ENCODE measurements at places on chromosomes 4 and X.

DNA sequence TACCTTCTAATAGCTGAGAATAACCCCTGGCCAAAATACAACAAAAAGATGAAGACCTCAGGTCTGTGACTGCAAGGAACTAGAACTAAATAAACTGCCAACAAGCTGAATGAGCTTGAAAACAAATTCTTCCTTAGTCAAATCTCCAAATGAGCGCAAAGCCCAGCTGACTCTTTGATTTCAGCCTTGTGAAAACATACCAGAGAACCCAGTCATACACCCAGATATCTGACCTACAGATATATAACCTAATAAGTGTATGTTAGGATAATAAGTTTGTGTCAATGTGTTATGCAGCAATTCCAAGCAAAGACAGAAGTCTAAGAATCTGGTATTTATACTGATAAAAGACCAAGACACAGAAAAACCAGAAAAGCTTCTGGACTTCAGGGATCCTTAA lies 38.0 kb upstream of the ADGRL3 start:
- DNase-seq = no peak

DNA sequence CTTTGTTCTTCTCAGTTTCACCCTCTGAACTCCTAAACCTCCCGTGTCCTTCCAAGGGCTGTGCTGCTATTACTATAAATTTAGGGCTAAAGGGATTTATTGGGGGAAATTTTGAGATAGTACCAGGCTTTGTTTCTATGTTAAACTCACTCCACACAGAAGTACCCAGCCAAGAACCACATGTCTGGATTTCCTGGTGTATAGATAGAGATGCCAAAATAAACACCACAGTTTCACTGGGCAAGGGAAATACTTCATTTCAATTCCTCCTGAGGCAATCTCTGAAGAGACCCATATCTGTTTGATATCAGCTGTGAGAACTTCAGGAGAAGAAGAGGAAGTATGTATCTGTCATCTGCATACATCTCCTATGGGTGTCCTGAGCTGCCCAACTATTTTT lies 21.7 kb upstream of the CLNK start:
- no peak for DNase-seq

GRCh38 chr4:39541987-39542610 lies 14.9 kb upstream of the UGDH start:
- DNase-seq = no peak

DNA sequence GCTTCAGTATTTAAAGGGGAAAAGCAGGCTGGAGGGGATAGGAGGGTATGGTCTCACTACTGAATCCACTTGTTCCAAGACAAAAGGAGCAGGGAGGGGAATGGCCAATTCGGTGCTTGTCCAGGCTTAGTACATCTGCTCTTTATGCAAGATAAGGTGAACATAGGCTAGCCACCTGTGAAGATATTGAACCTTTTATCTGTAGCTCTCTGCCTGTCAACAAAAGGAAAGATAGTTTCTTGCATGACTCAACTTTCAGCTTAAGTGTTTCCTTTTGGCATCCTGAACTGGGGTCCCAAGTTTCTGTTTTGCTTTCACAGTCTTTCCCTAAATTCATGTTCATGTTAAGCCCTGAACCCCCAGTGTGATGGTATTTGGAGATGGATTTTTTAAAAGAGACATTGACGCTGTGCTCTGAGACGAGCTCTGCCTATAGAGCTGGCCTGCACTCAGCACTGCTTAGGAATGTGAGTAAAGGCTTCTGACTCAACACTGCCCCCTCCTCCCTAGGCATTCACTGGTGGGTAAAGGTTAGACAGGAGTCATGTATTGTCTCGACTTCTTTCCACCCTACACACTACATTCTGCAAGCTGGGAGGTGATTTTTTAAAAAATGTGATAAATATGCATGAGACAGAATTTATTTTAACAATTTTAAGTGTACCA lies 28.2 kb downstream of the FAM149A start:
- peak; percentile 88 for DNase-seq

DNA sequence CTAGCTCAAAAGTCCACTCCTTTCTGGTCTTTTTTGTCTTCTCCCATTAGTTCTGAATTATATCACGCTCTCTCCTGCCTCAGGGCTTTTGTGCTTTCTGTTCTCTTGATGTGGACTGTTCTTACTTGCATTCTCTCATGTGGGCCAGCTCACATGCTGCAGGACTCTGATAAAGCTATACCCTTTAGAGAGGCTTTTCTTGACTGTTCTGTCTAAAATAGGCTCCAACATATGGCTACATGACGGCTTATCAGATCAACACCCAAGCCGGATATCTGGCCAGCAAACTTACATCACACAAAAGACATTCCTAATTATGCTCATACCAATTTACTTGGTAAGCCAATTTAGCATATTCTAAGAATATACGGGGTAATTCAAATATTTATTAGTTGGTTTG lies 1494.5 kb downstream of the TECRL start:
- peak; percentile 59 for DNase-seq

DNA sequence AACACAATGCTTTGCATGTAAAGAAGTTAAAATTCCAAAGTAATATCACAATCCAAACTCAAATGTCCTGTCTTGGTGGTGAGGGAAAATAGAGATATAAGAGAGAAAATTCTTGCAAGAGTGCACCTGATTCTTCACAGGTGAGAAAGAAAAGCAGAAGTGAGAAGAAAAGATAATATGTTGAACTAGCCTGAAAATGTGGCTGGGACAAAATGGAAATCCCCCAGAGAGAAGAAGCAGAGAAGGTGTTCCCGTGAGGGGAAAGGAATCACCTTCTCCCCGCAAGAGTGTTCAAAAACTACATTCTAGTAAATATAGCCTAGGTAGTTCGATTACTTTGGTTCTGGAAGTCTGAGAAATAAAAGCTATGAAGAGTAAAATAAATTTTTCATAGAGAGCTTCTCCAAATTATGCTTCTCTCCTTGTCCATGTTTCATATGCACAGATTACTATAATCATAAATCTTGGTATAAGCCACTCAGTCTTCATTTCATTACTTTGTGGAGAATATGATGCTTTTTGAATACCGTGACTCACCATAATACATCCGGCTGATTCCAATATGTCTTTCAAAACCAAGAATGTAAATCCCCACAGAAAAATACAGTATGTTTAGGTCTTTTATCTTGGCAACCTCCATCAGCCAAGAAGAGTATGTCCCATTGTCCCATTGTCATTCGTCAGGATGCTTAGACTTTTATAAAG lies 63.1 kb downstream of the COX18 start:
- no peak for DNase-seq

DNA sequence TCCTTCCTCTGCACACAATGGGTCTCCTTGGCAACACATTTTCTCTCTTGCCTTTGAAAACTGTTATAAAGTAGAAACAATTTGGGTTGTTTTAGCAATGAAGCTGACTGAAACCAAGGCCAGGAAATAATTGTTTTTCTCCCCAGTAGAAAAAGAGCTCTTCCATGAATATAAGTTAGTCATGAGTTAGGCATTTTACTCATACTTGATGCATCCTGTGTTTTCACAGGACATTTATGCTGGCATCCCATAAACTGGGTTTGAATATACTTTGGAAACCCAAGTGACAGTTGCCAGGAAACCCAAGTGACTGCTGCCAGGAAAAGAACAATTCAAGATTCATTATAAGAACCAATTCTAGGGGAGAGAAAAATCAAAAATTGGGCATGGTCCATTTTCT lies 128.6 kb upstream of the NPY2R start:
- no peak for DNase-seq

DNA sequence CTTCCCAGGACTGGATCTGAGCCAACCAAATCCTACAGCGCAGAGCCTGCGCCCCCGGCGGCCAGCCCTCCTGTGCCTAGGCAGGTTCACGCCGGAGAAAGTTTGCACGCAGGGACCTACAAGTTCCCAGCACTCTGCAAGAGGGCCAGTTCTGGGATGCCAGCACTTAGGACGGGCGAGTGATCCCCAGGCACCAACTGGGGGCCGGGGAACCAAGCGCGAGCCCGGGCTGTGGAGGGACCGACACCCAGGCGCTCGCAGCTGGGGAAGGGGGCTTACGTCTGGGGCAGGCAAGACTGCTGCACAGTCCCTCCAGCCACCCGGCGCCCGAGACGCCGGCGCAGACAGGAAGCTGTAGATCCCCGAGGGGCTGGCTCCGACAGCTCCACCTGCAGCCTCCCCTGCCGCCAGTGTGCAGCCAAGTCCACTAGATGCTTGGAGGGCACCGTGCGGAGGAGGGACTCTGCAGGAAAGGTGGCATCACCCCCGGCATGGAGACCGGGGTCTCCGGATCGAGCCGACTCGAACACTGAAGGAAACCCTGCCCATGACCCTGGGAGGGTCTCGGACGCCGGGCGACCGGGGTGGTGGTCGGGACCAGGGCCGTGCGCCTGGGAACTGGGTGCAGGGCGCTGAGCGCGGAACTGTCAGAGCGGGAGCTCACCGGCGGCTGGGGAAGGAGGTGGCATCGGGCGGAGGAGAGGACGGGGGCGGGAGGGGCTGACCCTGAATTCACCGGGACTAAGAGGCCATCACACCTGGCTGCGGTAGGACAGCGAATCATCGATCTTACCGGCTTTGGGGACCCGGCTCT lies 566 bp downstream of the CORIN start:
- DNase-seq = peak; percentile 90

- DNase-seq = no peak
Measured at GRCh38 chrX:37759878-37760418, 19.9 kb upstream of the CYBB start.

- no peak for DNase-seq
Measured at GRCh38 chr4:106953036-106953705, 82.9 kb downstream of the DKK2 start.

DNA sequence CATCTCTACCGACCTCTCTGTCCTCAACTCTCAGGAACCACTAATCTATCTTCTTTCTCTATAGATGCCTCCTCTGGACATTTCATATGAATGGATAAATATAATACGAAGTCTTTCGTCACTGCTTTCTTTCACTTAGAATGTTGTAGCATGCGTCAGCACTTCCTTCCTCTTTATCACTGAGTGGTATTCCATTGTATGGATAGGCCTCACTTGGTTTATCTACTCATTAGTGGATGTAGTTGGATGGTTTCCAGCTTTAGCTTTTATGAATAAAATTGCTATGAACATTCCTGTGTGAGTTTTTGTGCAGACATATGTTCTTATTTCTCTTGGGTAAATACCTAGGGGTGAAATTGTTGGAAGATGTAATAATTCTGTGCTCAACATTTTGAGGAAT lies 528.2 kb upstream of the FAT1 start:
- no peak for DNase-seq

DNA sequence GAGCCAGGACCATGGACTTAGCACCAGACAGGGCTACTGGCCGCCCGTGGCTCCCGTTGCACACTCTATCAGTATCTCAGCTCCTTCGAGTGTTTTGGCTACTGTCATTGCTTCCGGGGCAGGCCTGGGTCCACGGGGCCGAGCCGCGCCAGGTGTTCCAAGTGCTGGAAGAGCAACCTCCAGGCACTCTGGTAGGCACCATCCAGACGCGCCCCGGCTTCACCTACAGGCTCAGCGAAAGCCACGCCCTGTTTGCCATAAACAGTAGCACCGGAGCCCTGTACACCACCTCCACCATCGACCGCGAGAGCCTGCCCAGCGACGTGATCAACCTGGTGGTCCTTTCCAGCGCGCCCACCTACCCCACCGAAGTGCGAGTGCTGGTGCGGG lies 1.6 kb downstream of the FAT4 start:
- peak; percentile 66 for DNase-seq

GRCh38 chr4:147117431-147117830 lies 171.8 kb upstream of the TTC29 start:
- no peak for DNase-seq

- DNase-seq = no peak
Measured at GRCh38 chr4:20431543-20431951, 179.8 kb downstream of the SLIT2 start.

DNA sequence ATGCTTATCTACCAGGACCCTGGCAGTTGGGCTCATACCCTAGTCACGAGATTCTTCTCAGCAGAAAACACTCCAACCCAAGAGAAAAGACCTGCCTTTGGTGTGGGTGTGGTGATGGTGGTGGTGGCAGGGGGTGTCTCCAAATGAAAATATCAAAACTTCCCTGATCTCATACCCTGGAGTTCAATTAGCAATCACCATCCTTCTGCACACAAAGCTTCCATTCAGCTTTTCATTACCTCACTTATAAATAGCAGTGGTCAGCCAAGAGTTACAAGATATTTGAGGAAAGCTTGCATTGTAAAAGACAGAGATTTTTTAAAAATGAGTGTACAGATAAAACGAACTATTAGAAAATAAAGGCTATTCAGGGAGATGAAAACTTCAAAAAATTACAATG lies 580.8 kb upstream of the MAGEB2 start:
- no peak for DNase-seq

DNA sequence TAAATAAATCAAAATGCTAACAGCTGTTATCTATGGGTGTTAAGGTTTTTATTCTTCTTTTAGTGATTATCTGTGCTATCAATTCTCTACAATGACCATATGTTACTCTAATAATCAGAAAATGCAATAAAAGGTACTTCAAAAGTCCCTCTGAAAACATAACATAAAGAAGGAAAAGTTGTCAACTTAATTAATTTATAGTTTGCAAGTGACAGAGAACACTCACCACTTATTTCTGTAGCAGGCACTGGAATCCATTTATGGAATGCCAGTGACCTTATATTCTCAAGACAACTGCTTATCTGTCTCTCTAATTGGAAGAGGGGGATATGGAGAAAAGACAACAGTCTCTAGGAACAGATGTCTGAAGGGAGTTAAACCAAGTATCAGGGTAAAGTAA lies 25.6 kb upstream of the PLS3 start:
- no peak for DNase-seq

GRCh38 chrX:16807548-16807947 lies 21.3 kb downstream of the TXLNG start:
- DNase-seq = peak; percentile 62

DNA sequence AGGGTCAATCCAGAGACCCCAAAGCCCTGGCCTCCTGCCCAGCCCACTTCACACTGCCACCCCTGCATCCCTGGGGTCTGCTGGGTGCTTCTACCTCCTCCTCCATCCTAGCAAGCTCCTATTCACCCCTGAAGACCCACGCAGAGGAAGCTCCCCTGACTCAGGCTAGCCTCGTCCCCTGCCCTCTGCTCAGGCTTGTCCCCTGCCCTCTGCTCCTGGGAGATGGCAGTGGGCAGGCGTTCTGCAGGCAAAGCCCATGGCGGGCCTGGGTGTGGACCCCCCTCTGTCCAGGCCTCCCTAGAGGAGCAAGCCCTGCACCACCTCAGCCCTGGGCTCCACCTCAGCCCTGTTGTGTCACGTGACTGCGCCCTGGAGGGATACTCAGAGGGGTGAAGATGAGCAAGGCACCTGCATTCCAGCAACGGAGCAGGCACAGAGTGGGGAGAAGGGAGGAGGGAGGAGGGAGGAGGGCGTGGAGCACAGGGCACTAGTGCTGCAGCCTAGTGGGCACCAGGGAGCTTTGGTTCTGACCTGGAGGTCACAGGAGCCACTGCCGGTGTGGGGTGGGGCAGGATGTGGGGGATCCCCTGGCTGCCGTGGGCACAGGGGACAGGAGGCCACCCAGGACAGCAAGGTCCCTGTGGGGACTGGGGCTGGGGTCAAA lies 27.6 kb upstream of the FGFR3 start:
- peak; percentile 79 for DNase-seq

GRCh38 chr4:86961605-86962295 lies 26.9 kb downstream of the AFF1 start:
- peak; percentile 56 for DNase-seq

All from islet precursor cell (in vitro differentiated cells).